ENCODE measurements at places on chromosomes 5 and 9.

DNA sequence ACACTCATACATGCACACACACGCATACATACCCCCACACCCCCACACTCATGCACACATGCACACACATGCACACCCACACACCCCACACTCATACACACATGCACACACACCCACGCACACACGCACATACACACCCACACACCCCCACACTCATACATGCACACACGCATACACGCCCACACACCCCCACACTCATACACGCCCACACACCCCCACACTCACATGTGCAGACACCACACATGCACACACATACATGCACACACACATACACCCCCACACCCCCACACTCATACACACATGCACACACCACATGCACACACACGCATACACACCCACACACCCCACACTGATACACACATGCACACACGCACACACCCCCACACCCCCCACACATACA is 118.3 kb downstream of the COL5A1 start:
- no peak for DNase-seq

- DNase-seq, result no peak
Measured at GRCh38 chr5:66407765-66408164, 188.4 kb upstream of the MAST4 start.

- DNase-seq, result no peak
Measured at GRCh38 chr9:89470224-89470839, 27.6 kb downstream of the SEMA4D start.

DNA sequence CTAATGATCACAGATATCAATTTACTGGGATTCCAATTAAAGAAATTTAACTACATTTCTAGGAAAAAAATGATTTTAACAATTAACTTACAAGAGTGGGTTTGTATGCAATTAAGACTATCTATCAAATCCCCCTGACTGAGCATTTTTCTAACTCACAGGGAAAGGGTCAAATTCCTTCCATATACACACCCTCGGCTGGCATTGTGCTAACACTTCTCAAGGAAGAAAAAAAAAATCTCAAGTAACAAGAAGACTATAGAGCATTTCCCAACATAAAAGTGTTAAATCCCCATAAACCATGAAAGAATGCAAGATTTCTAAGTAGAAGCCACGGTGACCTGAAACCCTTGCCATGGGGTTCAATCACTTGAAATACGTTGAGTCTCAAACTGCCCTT is 368.8 kb downstream of the GLIS3 start:
- DNase-seq, result no peak

- no peak for DNase-seq
Measured at GRCh38 chr9:85155352-85155751, 485.8 kb downstream of the NTRK2 start.

DNA sequence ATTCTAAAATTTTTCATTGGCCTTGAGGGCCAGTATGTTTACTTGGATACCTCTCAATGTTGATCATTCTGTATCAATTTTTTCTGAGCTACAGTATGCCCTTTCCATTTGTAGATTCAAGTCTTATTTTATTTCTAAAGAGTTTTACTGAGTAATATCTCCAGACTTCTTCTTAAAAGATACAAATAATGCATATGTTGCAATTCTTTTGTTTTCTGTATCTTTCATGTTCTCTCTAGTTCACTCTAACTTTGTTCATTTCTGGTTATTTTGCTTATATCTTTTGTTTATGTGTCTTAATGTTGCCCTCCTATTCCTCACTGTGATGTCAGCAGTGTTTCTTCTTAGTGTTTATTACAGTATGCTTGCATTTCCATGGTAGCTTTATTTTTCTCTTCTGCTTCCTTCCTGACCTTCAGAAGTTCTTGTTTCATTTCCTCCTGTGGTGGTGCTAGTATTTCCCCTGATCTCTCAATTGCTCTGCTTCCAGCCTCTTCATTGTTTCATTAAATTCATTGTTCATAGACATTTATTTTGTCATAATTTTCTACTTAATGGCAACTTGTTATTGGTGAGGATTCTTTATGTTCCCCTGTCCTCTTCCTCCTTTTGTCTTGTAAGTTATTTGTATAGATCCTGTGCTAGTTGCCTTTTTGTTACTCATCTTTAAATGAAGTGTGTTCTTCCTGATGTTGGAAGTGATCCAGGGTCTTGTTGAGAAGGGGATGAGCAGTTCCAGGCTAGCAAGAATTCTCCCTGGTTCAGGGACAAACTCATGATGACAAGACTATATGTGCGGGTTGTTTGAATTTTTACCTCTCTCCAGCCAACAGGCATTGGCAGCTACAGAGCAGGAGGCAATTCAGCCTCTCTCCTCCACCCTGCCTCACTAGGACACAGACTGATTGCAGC is 160.8 kb downstream of the DEPDC1B start:
- no peak for DNase-seq

- no peak for DNase-seq
Measured at GRCh38 chr9:18989865-18990264, 43.1 kb downstream of the SAXO1 start.

DNA sequence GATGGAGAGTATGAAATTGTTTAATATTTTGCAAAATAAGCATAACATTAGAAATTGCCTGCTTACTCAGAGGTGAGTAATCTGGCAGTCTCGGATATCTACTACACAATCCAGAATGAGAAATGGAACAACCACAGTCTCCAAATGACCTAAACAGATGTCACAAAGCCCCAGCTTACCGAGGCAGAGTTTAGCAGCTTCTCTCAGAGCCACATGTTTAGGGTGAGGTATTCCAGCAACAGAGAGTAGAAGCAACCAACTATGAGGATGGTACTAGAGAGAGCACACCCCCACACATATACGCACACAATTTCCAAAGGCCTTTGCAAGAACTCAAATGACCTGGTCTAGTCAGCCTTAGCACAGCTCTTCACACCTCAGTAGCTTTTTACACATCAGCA is 122.7 kb upstream of the LPAR1 start:
- DNase-seq, result peak; percentile 69

DNA sequence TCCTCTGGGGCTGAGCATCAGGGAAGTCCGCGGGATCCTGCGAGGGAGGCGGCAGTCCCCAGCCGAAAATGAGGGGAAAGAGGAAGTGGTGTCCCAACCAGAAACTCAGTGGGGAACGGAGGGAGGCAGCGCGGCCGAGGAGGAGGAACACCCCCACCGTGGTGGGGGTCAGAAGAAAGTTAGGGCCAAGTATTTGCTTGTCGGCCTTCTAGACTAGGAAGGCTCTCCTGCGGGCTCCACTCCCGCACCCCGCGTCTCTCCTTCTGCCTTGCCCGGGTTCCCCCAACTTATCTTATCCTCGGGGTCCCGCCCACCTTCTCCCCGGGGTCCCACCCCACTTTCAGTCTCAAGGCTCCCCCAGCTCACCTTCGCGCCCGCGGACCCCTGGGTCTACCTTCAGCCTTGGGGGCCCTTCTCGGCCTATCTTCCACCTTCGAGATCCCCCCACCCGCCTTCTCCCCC is 557 bp upstream of the PHF2 start:
- DNase-seq, result peak; percentile 66

GRCh38 chr5:14048434-14048833 is 94.7 kb upstream of the TRIO start:
- no peak for DNase-seq

- no peak for DNase-seq
Measured at GRCh38 chr5:3605298-3606010, 9.8 kb downstream of the IRX1 start.

DNA sequence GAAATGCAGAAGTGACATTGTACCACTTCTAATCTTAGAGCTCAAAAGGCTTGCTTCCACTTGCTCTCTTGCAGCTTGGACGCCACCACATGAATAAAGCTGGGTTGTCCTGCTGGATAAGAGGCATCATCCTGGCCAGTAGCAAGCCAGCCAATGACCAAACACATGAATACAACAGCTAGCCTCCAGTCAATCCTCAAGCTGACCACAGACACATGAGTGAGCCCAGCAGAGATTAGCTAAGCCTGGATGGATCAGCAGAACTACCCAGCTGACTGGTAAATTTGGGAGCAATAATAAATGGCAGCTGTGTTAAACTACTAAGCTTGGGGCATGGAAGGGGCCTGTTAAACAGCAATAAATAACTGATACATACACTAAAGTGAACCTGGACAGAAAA is 121.1 kb upstream of the SLC12A2 start:
- DNase-seq, result no peak

DNA sequence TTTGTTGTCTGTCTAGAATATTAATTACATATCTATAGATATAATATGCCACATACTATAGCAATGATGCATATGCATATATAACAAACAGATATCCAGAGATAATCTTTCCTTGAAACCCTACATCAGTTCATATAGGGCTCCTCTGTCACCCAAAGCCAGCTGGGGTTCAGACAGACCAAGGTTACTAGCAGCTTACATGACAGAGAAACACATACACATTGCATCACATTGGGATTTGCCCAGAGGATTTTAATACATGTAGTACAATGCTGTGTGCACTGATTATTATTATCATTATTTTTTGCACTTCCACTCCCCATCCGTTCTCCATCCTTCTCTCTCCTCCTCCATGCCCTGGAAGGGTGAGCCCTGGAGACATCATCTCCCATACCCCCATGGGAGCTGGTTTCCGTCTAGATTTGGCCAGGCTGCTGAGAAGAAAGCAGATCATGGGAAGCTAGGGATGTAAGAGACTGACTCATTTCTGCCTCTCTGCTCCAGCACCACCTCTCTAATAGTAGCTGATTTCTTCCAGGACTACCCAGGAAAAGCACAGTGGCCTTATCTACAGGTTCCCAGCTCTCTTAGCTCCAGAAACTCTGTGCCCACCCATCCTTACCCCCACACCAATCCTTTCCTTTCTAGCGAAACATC is 23.3 kb downstream of the FST start:
- DNase-seq, result peak; percentile 48

DNA sequence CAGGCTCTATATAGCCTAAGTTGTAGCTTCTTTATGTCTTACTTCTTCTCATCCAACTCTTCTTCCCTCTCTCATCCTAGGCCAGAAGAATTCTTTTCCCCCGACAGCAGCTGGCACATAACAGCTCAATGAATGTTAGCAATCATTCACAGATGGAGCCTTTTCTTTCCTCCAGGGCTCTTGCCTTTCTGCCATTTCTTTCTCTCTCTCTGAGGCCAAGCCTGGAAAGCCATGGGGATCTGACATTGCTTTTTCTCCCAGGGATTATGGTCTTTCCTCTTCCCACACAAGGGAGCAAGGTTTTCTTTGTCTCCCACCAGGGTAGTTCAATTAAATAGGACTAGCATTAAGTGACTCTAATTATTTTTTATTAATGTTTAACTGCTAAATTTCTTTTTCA is 20.5 kb downstream of the SMIM15 start:
- DNase-seq, result no peak

DNA sequence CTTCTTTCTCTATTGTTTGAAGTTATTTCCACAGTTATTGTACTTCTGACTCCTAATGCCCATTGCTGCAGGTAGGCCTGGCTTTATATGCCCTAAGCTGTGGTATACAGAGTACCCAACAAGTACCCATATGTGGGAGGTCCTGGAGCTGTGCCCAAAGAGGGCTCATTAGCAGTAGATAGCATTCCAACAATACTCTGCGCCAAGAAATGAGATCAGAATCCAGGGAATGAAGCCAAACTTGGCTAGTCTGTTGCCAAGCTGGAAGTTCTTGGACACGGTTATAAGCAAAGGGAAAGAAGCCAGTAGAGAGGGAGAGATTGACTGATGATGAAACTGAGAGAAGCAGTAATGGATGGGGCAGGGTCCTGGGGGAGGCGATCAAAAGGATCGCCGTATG is 29.7 kb upstream of the FAM169A start:
- peak; percentile 55 for DNase-seq
